ENCODE measurements at places on chromosomes 1 and 21. TPM values are rescaled to one million over a fixed set of nuclear protein-coding genes. Genes with fewer than 3 reads are reported as not detected.

Gene DCST2
- 0.19 TPM for total RNA-seq

Gene RNU1-1
- under 0.01 TPM for total RNA-seq

Gene HAO2
- total RNA-seq, result not detected

Gene PROK1
- total RNA-seq, result not detected

Gene IL22RA1
- 0.34 TPM for total RNA-seq

Gene SH2D1B
- 3.0 TPM for total RNA-seq

Gene EPS8L3
- not detected for total RNA-seq

Gene RAVER2
- 11.5 TPM for total RNA-seq

Gene LMX1A
- total RNA-seq, result not detected

Gene C1orf226
- total RNA-seq, result 5.6 TPM

Gene USH2A
- total RNA-seq, result 0.03 TPM

Gene LCE1A
- not detected for total RNA-seq

Gene PPM1J
- 0.74 TPM for total RNA-seq

Gene ALG14
- total RNA-seq, result 2.6 TPM

Gene CYP4A11
- not detected for total RNA-seq

Gene KCNK1
- 6.0 TPM for total RNA-seq

Gene VTCN1
- total RNA-seq, result 0.19 TPM

Gene RUNX3
- total RNA-seq, result 14.0 TPM

Gene MPZ
- 6.9 TPM for total RNA-seq

Gene OPTC
- total RNA-seq, result not detected

Gene KRTAP27-1
- not detected for total RNA-seq

Gene NHLH1
- total RNA-seq, result 0.11 TPM

Gene KRTAP19-1
- total RNA-seq, result not detected

Gene MFSD2A
- 20.3 TPM for total RNA-seq

Gene RXRG
- 7.2 TPM for total RNA-seq
